ENCODE measurements at places on chromosomes 7 and 10.

GRCh38 chr7:3412871-3413270 lies 111.8 kb downstream of the SDK1 start:
- no peak for DNase-seq

DNA sequence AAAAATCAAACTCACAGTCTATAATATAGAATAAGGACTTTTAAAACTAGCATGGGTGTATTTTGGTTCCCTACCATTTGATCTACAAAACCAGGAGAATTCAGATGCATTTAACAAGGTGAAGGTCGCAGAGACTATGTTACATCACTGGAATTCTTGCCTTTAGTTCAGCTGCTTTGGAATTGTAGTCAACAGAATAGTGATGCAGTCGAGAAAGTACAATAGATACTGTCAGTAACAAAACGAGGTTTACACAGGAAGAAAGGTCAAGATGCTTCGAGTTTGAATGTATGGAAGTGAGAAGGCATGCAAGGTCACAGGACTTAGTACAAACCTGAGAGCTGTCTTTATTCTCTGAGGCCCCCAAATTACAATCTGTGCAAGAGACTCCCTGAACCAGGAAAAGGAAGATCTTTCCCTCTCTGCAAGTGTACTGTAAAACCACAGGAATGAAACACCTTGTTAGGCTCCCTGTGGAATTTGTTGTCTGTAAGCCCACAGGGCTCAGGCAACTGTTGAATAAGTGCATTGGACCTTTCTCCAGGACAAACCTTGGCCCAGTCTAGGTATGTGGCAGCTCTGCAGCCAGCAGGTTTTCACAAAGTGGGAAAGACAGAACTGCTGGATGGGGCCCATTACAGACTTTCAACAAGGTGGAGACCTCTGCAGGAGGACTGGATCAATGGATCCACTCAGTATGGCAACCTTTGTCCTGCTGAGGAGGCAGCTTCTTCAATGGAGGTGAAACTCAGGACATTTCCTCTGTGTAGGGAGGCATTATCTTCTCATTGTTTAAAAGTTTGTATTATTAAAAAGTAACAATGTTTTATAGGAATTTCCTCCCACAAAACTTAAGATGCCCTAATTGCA lies 101.1 kb upstream of the GSDME start:
- no peak for DNase-seq

DNA sequence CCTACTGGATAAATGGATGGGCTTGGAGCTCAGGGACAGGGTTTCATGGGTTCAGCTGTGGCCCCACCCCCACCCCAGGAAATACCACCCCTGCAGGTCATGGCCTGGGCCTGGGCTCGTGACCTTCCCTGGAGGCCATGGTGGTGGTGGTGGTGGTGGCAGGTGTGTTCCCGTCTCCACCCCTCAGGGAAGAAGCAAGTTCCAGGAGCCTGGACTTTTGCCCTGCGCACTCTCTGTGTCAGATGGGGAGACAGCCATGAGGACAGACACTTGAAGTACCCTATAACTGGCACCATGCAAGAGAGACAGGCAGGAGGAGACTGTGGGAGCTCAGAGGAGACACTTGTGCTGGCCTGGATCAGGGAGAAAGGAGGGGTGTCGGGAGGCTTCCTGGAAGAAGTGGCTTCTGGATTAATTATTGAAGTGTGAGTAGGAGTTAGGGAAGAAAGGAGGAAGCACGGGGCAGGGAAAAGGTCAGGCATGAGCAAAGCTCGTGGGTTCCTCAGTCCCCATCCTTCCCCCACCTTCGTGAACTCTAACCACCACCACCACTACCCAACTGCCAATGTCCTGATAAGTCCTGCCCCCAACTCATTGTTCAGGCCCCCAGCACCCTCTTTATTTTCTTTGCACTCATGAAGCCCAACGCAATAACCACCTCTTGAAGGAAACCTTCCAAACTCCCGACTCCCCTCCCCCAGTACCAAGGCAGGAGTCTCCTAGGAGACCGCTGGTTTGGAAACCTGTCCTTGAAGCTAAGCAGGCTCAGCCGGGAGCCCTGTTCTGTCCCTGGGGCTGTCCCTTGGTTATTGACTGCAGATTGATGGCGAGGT lies 8.9 kb downstream of the SH2B2 start:
- DNase-seq: no peak

GRCh38 chr10:34650156-34650555 lies 164.9 kb downstream of the PARD3 start:
- no peak for DNase-seq

GRCh38 chr10:29861811-29862505 lies 197.4 kb downstream of the JCAD start:
- DNase-seq: no peak

GRCh38 chr10:113569576-113569975 lies 16.7 kb downstream of the HABP2 start:
- DNase-seq: no peak
